ENCODE measurements at places on chromosomes 6 and 20. TPM values are rescaled to one million over a fixed set of nuclear protein-coding genes. Genes with fewer than 3 reads are reported as not detected.

The SEL1L2 gene
- not detected for total RNA-seq

The MRPS26 gene
- 101 TPM for total RNA-seq

The SLC25A27 gene
- 0.02 TPM for total RNA-seq

DNA sequence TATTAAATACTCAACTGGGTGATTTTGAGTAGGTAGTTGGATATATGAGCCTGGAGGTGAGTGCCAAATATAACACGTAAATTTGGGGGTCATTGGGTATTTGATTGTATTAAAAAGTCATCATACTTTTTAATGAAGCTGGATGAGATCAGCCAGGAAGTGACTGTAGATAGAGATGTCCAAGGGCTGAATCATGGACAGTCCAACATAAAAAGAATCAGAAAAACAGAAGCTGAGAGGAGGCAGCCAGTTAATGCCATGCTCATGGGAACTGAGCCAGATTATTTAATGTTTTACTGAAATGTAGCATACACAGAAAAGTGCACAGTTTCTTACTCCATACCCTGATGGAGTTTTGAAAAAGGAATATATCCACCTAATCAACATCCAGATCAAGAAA is 435.5 kb upstream of the PLCB4 start:
- no peak for DNase-seq

GRCh38 chr6:96742702-96743101 is 94.6 kb downstream of the GPR63 start:
- no peak for DNase-seq

The SIRPD gene
- total RNA-seq, result not detected

DNA sequence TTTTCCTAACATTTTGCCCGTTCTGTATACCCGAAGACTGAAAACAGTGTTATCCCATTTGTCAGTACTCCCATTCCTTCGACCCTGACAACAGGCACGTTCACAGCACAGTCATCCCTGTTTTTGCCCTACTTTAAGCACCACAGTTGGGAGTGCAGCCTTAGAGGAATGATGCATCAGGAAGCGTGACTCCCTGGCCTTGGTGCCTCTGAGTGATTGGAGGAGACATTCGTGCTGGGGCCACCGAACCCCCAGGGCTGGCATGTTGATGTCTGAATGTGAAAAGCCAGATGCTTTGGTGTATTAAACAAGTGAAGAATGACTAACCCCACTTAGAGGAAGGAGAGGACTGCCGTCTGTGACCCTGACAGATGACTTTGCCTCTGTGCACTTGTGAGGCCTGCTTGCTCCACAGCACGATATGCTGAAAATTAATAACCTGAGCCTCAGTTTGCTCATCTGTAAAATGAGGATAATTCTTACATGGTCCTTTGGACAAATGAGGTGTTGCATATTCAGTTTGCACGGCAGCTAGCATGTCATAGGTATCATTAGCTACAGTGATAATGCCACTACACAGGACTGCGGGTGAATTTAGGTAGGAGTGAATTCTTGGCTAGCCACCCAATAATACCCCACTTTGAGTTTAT is 36.0 kb downstream of the STK35 start:
- no peak for DNase-seq

GRCh38 chr20:39528436-39528835 is 566.3 kb downstream of the DHX35 start:
- no peak for DNase-seq

The VSTM2L gene
- 1.4 TPM for total RNA-seq

The CNR1 gene
- not detected for total RNA-seq

The KIF6 gene
- total RNA-seq, result 0.26 TPM

- no peak for DNase-seq
Observed at GRCh38 chr6:75603106-75603420, 1.4 kb downstream of the SENP6 start.

GRCh38 chr6:33297406-33297955 is 1.3 kb downstream of the RGL2 start:
- no peak for DNase-seq

The DPPA5 gene
- not detected for total RNA-seq

GRCh38 chr6:165468340-165469235 is 159.2 kb upstream of the C6orf118 start:
- no peak for DNase-seq

- no peak for DNase-seq
Observed at GRCh38 chr6:5184218-5184617, 76.5 kb downstream of the LYRM4 start.

The PRL gene
- not detected for total RNA-seq

DNA sequence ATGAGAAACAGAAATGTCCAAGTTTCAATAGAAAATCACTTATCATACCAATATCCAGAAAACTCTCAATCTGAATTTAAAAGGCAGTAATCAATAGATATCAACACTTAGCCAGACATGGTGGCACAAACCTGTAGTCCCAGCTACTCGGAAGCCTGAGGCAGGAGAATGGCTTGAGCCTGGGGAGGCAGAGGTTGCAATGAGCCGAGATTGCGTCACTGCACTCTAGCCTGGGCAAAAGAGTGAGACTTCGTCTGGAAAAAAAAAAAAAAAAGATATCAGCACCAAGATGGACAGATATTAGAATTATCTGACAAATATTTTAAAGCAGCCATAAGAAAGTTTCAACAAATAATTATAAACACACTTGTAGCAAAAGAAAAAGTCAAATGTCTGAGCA is 47.0 kb downstream of the TCP11 start:
- DNase-seq, result no peak

GRCh38 chr20:11124849-11125505 is 451.2 kb upstream of the JAG1 start:
- no peak for DNase-seq

DNA sequence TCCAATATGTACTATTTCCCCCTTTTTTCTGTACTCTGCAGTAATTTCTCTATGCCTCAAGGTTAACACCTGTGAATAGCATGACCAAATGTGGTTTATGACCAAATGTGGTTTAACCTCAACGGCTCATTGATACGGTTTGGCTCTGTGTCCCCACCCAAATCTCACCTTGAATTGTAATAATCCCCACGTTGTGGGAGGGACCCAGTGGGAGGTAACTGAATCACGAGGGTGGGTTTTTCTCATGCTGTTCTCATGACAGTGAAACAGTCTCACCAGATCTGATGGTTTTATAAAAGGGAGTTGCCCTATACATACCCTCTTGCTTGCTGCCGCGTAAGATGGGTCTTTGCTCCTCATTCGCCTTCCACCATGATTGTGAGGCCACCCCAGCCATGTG is 18.7 kb downstream of the DEK start:
- DNase-seq, result no peak

GRCh38 chr20:23588434-23589403 is 17.0 kb downstream of the CST9 start:
- no peak for DNase-seq

DNA sequence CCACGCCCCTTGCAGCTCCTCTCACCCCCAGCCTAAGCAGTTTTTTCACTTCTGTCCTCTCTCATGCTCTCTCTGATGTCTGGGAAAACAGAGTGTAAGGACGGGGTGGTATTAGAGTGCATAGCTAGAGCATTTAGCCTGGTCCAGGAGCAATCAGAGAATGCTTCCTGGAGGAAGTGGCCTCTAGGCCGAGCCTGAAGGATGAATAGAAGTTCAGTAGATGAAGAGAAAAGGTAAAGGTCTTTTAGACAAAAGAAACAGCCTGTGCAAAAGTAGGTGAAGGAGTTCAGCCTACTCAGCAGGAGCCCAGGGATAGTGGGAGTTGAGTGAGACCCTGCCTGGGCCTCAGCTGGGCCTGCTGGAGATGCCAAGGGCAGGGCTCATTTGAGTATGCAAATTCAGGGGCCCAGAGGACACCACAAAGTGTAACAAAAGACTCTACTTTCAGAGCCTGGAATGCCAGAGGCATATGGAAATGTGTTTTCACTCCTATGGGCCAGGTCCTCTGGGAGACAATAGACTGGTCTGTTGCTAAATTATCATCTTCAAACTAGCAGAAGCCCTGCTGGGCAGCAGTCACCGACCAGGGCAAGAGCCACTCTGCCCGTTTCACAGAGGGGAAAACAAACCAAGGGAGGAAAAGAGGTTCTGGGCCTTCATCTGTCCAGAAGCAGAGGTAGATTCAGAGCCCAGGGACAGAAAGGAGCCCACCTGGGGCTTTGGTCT is 19.7 kb upstream of the TM9SF4 start:
- DNase-seq, result no peak

The RIPOR3 gene
- total RNA-seq, result 0.07 TPM

- no peak for DNase-seq
Observed at GRCh38 chr20:55057779-55058415, 582.5 kb downstream of the DOK5 start.

The FAM162B gene
- not detected for total RNA-seq

- peak; percentile 30 for DNase-seq
Observed at GRCh38 chr6:112906726-112907125, 559.6 kb downstream of the RFPL4B start.

- DNase-seq, result no peak
Observed at GRCh38 chr6:104227508-104227907, 632.2 kb downstream of the HACE1 start.

- DNase-seq, result no peak
Observed at GRCh38 chr20:38888059-38888831, 38.0 kb upstream of the FAM83D start.

DNA sequence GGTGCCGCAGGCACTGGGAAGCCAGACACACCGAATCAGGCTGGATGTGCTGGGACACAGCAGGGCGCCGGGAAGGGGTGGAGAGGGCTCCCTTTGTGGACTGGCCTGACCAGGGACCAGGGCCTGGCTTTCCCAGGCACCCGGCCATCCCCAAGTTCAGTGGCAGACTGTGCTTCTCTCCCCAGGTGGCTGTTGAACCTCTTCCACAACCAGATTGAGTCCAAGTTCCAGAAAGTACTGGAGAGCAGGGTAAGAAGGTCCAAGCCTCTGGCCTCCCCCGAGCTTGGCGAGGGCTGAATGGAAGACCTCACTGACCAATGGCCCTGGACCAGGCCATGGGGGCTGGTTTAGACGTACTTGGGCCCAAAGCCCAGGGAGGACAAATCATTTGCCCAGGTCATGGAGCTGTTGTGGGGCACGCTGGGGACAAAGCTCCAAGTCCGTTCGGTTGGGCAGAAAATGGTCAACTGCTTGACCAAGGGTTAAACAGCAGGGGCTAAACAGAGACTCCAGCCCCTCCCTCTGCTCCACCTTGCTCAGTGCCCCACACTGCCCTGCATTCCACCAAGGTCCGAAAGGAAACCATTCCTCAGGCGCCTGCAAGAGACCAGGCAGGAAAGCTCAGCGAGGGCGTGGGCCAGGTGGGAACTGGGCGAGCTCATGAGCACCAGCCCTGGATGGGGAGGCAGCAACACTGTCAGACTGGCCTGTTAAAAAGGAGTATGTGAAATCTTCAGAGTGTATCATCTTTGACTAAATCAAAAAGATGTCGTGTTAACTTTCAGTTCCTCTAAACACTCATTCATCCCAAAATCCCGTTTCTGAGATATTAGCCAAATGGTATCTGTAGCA is 9.1 kb downstream of the LBP start:
- no peak for DNase-seq

The HLA-DPA1 gene
- 0.34 TPM for total RNA-seq

The CCN6 gene
- total RNA-seq, result not detected

DNA sequence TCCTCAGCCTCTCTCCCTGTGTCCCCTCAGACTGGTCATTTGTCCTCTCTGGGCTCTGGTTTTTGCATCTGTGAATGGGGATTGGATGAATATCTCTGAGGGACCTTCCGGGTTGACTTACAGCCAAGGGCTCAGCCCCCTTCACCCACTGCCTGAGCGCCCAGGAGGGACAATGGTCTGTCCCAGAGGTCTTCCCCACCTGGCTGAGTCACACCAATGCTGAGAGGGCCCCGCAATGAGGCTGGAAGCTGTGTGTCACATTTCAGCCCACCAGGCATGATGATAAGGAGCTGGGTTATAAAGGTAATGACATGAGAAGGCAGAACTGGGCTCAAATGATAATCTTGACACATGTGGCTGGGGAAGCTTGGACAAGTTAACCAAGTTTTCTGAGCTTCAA is 70.5 kb downstream of the TOX2 start:
- DNase-seq, result no peak

The PAQR8 gene
- total RNA-seq, result 3.6 TPM

DNA sequence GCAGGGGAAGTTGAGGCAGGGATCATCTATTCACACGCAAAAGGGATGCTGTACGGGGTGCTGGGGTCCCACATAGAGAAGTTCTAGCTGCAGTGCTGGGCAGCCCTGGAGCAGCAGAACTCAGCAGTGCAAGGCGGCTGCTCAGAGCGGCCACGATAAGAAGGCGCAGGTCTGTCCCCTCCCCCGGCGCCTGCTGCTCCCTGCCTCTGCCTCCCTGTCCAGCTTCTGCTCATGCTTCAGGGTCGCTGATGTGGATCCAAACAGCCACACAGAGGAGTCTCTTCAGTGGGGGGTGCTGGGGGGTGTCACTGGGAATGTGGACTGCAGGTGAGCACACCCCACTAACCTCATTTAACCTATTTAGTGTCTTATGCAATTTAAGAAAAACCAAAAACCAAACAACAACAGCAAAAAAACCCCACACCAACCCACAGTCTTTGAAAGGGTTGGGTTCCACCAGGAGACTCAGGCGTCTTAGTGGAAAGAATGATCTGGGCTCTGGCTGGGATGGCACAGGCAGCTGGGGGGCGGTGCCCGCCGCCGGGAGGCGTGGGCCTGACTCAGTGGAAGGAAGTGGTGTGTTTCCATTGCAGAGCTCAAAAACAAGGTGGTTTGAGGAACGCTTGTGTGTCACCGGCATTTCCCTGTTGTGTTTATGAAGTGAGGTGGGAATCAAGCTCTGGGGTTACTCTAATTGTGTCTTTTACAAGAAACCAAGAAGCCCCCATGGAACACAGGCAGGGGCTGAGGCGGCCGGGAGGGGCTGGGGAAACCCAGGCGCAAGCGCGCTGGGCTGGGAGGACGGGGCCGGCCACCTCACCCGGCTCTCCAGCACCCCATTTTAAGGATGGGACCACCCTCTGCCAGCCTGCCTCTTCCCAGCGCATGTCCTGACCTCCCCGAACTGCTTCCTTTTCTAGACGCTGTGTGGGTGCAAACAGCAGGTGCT is 55.1 kb downstream of the IRF4 start:
- no peak for DNase-seq

DNA sequence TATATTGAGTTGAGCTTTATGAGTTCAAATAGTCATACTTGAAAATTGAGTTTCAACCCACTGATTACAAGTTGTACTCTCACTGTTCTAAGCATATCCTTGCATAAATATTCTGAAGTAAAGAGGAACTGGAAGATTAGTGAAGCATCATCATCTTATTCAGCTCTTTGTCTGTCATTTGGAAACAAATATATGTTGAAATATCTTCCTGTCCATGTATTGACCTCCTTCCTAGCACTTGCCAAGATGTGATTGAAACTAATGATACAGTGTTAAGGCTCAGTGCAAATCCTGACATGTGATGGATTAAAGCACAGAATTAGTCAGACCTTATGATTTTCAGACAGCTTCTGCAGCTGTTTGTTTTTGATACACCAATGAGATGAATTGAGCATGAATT is 434.3 kb downstream of the TBC1D32 start:
- no peak for DNase-seq
